Germinal center (tissue), 1 donor: ENCODE measurements at places on chromosomes 5 and 9.

DNA sequence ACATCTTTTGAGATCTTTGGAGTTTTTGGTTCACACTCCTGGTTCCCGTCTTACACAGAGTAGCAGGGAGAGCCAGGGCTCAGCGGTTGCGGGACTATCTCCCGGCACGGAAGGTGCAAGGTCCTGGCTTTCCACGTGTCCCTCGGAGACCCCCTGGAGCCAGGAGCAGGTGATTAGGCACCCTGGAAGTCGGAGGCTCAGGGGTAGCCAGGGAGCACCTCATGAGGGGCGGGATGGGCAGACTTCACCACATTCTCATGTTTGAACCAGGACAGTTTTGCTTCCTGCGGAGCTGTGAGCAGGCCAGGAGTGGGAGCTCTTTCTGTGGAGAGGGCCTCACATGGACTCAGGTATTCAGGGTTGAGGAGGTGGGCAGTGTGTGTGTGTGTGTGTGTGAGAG lies 273.7 kb upstream of the IRX1 start:
- DNase-seq: no peak

DNA sequence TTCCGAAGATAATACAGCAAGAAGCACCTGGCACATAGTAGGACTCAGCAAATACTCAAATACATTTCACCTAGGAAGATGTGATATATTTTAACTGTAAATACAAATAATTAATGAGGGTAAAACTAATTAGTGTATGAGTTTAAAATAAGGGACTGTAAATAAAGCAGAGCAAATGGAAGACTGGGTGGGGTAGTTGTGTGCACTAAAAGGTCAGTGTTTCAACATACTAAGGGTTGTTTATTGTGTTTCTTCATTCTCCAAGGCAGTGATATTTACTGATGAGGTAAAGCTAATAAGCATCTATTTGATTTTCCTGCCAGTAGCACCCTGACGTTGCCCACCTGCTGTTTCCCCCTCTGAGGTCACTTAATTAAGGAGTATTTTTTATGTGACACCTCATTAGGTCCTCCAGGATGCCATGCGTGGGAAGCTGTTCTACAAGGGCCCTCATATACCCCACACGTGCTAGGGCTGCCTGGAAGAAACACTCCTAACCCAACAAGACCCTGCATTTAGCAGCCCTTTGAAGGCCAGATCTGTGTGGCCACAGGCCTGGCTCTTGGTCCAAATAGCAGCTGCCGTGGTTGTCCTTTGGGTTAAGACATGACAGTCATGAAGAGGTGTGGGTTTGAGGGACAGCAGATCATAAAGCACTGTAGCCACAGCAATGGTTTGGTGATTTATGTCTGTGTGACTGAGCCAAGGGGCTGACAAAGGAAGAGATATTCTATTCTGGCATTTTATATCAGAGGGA lies 97.5 kb upstream of the RPS23 start:
- no peak for DNase-seq

DNA sequence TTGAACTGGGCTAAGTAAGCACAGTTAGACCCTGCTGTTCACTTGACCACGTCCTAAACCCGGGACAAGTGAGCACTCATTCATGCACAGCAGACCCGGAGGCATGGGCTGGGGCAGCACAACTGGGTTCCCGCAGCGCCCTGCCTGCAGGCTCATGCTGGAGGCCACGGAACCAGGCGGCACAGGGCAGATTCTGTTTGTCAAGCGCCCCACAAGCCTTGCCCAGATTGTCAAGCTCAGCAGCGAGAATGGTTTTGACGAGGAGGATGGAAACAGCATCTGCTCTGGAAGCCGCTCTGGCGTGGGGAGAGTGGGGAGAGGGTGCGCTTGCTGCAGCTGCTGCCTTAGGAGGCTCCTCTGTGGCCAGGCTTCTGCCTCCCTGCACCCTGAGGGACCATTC lies 32.7 kb downstream of the PRRT1B start:
- no peak for DNase-seq

GRCh38 chr5:79263290-79263689 lies 27.4 kb downstream of the JMY start:
- no peak for DNase-seq

- no peak for DNase-seq
Measured at GRCh38 chr9:33151007-33151557, 16.1 kb downstream of the B4GALT1 start.

GRCh38 chr5:141681695-141682641 lies at the start of gene ARAP3:
TSS of gene ARAP3 (minus strand) at chr5:141682230. CDS start at chr5:141680486, 1,744 bp downstream.
- DNase-seq: peak; percentile 30

- no peak for DNase-seq
Measured at GRCh38 chr5:168796593-168797580, 217.7 kb upstream of the PANK3 start.

- DNase-seq: no peak
Measured at GRCh38 chr9:106376689-106377088, 486.3 kb upstream of the ZNF462 start.

DNA sequence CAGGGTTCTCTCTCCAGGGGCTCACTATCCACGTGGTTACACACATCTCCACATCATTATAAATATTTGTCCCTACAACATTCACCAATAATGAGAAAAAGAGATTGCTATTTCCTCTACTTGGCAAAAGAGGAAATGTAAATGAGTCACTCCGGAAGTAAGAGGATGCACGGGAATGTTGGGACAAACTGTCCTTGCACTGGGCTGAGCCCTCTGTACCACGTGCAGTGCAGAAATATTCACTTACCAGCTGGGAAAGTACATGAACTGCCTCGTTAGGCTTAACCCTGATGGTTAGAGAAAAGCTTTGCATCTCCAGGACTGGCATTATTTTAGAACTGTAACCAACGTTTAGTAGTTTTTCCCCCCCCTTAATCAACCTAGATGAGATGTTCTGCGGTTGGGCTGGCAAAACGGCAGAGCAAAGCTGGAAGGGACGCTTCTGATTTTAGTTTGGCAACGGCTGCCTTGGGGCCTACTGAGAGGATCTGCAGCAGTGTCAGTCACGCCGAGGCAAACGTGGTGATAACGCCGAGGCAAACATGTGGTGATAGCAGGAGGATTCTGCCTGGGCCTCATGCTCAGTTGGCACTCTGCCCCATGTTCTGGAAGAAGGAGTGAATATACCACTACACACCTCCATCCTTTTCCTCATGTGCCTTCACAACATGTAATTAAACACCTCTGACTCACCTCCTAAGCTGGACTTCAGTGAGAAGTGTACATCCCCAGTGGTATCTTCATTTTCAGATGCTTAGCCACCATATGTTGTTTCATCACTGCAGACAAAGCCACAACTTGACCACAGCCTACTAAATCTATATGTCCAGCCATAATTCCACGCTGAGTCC lies 661.4 kb upstream of the KLF4 start:
- DNase-seq: no peak

GRCh38 chr5:173878224-173878967 lies 9.8 kb upstream of the CPEB4 start:
- DNase-seq: no peak

GRCh38 chr9:1794547-1795270 lies 220.4 kb upstream of the SMARCA2 start:
- DNase-seq: no peak

- no peak for DNase-seq
Measured at GRCh38 chr5:5420251-5420650, 2.2 kb upstream of the ICE1 start.

- DNase-seq: no peak
Measured at GRCh38 chr5:80238097-80238496, 17.8 kb downstream of the SERINC5 start.
